Stimulated activated CD8-positive, alpha-beta memory T cell treated with anti-CD3 and anti-CD28 coated beads, Interleukin-15, amount 100 ng/mL, for 48 hours (primary cell): ENCODE measurements at places on chromosomes 2 and 18.

GRCh38 chr2:8160959-8161358 lies 520.9 kb upstream of the ID2 start:
- DNase-seq, result no peak

DNA sequence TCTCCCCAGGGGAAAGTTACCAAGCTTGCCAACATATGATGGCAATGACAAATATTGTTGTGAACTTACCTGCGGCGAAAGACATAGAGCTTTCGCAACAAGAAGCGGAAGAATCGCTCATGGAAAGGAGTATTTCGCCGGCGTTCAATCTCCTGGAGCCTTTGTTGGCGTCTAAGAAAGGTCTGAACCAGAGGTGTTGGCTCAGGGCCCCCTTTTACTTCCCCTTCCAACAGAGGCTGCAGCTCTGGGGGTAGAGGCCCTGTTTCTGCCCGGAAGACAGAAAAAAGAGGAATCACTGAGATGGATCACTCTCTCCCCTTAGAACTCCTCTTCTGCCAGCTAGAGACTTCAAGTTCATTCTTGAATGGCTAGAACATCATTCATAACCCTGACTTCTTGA lies 10.8 kb downstream of the GGCX start:
- DNase-seq, result no peak

DNA sequence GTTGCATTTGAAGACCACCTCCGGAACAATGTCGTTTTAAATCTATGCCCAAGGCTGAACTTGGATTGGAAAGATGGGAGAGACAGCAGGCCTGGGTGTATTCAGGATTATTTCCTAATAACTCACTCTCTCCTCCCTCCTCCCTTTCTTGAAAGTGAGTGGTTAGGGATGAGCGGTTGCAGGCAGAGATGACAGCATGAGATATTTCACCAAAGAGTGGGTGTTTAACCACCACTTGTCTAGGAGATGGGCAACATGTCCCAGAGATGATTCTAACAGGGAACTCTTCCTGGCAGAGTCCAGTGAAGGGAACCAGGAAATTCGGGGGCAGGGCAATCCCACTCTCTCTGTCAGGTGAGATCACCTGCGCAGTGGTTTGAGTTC lies 123.2 kb downstream of the KCTD1 start:
- no peak for DNase-seq

GRCh38 chr2:236541008-236541562 lies 28.5 kb upstream of the ACKR3 start:
- no peak for DNase-seq

DNA sequence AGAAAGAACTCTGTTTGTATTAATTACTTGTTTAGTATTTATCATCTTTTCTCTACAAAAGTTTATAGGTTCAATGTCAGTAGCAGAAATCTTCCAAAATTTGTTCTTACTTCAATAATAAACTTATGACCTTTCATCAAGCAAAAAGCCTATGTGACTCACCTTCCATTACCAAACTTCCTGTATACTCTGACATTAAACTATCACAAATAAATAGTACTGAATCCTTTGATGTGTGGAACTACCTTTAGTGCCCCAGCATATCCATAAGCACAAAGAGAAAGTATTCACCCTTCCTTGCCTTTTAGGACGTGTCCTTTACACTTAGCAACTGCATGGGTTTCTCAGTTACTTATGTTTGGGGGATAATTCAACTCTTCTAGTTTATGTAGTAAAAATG lies 166.0 kb downstream of the EHBP1 start:
- DNase-seq, result no peak

GRCh38 chr18:36514778-36515177 lies 217.3 kb downstream of the FHOD3 start:
- DNase-seq, result no peak

GRCh38 chr2:54579061-54579681 lies 123.0 kb downstream of the SPTBN1 start:
- DNase-seq, result no peak

DNA sequence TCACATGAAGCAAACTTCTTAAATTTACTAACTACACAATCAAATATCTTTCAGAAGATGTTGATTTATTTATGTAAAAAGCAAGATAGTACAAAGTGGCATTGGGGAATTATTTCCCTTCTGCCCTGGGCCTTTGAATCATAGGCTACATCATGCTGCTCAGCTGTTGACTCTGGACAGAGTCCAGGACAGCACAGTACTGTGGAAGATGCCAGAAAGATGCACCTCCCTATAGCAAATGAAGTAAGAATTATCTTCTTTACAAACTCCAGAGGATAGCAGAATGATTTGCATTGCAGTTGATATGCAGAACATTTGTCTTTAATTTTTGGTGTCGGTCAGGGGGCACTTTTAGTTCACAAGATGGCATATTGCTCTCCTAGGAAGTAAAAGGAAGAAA lies 1354.5 kb upstream of the ZEB2 start:
- no peak for DNase-seq

DNA sequence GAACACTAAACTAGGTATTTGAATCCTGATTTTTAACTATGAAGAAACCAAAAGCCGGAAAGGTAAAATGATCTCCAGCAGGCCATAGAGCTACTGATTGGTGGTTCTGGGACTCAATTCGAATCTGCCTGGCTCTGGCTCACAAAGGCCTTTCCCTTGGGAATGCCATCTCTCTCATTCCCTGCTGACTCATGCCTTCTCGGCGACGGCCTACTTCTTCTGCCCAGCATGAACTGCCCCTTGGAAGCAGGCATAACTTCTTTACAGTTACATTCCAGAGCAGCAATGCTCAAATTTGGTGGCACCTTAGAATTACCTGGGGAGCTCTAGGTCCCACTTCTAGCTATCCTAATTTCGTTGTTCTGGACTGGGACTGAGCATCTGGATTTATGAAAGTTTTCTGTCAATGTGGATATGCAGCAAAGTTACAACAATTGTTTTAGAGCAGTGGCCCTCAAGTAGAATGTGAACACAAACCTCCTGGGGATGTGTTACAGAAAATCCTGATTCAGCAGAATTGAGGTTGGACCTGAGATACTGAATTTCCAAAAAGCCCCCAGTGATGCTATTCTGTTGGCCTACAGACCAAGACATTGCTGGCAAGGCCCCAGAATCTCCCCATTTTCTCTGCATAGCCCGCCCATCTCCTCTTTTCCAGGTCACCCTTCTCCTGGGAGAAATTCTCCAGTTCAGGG lies 261.1 kb downstream of the CNTNAP5 start:
- DNase-seq, result no peak

DNA sequence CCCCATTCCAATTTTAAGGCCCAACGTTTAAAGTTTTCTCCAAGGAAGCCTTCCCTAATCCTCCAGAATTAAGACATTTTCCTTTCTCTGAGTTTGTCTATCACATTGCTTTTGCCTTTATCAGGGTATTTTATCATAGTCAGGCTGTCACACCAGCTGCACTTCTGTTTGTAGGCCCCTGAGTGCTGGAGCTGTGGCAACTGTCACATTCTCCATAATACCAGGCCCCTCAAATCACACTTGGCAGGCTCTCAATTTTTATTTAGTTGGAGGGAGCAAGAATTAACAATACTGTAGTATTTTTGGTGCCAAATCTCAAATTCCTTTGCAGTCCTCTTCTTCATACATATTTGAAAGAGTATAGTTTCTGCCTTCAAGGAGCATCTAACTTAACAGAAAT lies 122.2 kb downstream of the FSHR start:
- DNase-seq, result no peak

DNA sequence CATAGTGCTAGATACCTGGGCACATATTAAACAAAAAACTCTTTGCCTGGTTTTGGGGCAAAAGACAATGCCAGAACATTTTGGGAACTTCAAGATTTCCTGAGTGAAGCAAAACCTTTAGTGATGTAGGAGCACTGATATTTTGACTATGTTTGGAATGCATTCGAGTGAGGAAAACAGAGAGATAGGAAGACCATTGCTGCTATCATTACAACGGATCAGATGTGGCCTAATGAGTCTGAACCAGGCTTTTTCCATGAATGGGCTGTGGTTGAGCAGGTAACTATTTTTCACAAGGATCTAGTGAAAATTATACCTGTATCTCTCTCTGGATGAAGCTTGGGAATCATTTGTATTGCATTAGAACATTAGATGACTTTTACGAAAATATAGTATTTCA lies 562.2 kb downstream of the DCC start:
- no peak for DNase-seq

DNA sequence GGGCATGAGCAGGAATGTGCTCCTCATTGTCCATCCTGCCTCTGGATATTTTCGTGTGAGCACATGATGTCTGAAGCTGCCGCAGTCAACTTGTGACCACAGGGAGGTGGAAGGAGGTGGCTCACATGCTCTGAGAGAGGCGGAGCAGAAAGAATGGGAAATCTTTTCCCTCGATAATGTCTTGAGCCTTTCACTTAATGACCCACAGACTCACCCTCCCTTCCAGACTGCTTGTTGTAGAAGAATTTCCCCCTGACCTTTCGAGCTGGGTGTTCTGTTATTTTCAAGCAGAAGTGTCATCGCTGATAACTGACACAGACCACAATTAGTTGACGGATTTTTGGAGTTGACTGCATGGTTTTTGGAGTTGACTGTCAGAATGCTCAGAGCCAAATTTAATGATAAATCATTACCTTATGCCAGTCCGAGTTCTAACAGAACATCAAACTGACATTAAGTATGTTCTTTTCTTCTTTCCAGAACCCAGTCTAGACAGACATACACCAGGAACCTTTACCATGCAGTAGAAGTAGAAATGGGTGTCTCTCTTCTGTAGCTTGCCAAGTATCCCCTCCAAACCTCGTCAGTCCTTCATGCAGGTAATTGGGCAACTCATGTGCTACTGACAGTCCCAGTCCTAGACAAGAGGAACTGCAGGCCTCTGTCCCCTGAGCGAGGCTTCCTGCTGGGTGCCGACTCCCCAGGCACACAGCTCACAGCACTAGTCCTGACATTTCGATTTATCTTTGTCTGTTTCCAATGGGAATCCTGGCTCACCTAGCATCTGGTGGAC lies 29.4 kb upstream of the RTTN start:
- no peak for DNase-seq

DNA sequence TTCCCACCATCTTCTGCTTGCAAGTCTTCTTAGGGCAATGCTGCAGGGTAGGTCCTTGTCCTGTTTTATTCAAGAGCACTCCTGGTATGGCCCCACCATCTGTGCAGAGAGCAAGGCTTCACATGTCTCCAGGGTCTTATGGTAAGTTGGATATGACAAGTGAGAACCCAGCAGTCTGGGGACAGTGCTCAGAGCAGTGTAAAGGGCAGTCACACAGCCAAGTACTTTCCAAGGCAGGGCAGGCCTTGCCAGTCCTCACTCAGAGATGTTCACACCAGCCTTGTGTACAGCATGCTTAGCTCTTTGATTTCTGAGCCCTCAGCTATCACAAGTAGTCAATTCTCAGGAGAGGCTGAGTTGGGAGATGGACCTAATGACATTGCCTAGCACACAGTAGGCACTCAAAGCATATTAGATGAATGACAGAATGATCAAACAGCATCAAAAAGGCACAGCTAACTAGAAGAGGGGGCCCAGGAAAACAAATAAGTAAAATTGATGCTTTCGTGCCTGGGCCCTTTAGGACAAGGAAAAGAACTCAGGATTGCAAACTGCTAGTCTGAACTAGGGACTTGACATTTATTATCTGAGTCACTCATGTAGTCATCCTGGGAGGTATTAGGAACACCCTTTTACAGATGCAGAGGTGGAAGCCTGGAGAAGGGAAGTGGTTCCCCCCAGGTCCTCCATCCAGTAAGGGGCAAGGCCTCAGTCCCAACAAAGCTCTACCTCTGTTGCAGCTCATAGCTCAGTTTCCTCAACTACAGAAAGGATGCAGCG lies 86.7 kb upstream of the CTAGE1 start:
- no peak for DNase-seq

DNA sequence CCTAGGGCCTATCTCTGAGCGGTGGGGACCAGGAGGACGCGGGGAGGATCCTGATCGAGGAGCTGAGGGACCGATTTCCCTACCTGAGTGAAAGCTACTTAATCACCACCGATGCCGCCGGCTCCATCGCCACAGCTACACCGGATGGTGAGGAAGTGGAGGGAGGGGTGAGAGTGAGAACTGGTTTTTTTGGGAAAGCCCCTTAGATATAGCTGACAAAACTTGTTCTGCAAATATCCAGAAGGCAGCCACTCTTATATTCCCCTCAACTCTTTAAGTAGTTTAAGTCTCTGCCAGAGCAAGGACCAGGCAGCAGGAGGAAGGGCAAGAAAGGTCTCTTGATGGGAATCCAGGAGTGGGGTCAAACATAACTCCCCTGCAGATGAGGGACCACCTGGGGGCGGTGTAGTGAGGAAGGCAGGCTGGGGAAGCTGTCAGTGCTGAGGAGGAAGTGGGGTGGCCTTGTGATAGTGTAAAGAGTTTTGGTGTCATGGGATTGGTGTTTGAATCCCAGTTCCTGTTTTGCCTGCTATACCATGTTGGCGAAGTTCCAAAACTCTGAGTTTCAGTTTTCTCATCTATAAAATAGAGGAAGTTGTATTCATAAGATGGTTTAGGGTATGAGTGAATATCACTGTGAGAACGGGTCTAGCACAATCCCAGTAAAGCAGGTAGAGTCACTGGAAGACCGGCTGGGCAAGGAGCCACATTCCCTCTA lies 3.4 kb downstream of the NAGK start:
- peak; percentile 29 for DNase-seq

GRCh38 chr18:39635966-39636365 lies 2070.4 kb upstream of the CELF4 start:
- no peak for DNase-seq

DNA sequence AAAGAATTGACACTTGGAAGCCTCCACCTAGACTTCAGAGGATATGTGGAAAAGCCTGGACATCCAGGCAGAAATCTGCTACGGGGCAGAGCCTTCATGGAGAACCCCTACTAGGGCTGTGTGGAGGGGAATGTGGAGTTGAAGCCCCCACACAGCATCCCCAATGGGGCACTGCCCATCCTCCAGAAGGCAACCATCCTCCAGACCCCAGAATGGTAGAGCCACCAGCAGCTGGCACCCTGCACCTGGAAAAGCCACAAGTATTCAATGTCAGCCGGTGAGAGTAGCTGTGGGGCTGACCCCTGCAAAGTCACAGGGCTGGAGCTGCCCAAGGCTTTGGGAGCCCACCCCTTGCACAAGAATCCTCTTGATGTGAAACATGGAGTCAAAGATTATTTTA lies 53.6 kb upstream of the SNTG2 start:
- no peak for DNase-seq

DNA sequence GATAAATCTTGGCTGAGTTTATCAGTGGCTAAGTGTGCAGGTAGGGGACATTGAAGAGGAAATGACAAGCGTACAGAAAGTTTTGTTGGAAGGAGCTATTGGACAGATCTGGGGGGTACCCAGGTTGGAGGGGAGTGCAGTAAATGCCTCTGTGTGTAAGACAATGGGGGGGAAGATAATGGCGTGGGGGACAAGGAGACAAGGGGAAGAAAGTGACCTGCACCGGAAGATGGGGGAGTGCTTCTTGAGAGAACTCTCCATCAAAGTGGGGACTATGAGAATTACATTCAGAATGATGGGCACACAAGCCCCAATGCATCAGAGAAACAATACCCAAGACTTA lies 190.0 kb downstream of the ALPK2 start:
- DNase-seq, result no peak

- no peak for DNase-seq
Observed at GRCh38 chr2:142131010-142131669, at the start of gene LRP1B. LRP1B (minus strand) TSS chr2:142131016; CDS start chr2:142130729, 287 bp downstream.
